ENCODE measurements at places on chromosomes 16 and 17.

DNA sequence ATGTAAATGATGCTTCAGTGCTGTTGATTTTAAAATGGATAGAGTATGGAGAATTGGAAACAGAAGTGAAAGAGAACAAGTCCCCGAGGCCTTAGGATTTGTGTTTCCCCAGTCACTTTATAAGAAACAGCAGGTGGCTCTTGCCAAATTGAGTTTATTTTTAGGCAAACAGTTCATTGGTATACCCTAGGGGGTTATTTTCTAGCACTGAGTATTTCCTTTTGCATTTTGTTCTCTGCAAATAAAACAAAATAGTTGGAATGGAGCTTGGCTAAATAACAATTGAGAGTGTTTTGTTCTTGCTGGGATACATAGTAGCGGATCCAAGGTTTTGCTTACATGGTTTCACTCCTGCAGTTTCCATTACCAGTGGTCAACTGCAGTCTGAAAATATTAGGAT lies 591.1 kb upstream of the C16orf82 start:
- DNase-seq: no peak

GRCh38 chr16:3846595-3847091 lies 33.9 kb downstream of the CREBBP start:
- DNase-seq: peak; percentile 36

DNA sequence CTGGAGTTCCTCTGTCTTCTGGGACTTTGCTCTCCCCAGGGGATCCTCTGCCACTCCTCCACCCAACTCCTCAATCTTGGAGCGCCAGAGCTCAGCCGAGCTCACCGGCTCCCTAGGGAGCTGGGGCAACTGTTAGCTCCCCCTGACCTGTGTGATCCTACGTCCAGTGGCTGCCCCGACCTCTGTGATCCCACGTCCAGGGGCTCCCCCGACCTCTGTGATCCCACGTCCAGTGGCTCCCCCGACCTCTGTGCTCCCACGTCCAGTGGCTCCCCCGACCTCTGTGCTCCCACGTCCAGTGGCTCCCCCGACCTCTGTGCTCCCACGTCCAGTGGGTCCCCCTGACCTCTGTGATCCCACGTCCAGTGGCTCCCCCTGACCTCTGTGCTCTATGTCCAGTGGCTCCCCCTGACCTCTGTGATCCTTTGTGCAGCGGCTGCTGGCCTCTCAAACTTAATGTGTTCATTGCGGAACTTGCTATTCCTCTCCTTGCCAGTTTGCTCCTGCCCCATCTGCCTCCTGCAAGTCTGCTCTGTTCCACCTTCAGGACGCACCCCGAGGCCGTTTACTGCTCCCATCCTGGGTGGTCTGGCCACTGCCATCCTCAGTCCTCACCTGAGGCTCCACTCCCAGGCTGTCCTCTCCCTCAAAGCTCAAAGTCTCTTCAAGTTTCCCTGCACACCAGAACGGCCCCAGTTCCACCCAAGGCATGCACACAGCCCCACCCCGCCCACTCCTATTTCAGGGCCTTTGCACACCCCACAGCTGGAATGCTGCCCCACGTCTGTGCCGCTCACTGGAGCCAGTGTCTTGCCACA lies 2.8 kb downstream of the VPS9D1 start:
- no peak for DNase-seq

GRCh38 chr17:48001197-48001596 lies 30.3 kb downstream of the CDK5RAP3 start:
- DNase-seq: no peak

GRCh38 chr17:66317629-66318028 lies 15.2 kb downstream of the PRKCA start:
- no peak for DNase-seq

GRCh38 chr17:45081047-45081703 lies 20.1 kb downstream of the NMT1 start:
- no peak for DNase-seq
